Activated CD4-positive, alpha-beta T cell treated with anti-CD3 and anti-CD28 coated beads, Interleukin-2, Interleukin-4, amounts not matched to agents 100 ng/mL and 50 ng/mL, durations not matched to agents 16 hours and 8 hours (primary cell): ENCODE measurements at places on chromosomes 13 and 19.
A peak's percentile ranks its signal among the peaks of the same experiment; 100 is the strongest.

DNA sequence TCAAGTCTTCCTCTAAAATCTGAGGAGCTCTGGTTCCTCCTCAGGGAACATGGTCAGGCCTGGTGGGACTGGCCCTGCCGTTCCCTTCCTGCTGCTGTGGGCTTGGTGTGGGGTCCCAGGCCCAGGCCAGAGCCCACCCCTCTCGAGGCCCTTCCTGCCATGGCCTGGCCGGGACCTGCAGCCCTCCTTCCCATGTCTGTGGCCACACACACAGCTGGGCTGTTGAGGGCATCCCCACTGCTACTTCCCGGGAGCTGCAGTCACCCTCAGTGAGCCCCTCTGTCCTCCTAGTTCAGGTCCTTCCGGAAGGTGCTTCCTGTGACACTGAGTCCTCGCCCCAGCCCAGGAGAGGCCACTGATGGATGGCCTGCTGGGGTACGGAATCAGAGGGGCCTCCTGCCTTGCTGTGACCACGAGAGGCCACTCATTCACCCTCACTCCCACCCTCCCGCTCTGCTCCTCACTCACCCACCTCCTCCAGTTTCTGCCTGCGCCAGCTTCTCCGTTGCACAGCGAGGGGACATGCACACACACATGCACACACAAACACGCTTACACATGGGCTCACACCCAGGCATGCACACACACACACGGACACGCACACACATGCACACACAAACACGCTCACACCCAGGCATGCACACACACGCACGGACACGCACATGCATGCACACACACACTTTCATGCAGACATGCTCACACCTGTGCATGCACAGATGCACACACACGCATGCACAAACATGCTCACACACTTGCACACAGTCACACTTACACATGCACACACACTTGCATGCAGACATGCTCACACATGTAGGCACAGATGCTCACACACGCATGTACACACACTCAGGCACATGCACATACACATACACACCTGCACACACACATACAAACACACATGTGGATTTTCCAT is 7.3 kb upstream of the MCF2L start:
- DNase-seq = no peak

GRCh38 chr13:94233401-94233800 is 246.1 kb downstream of the DCT start:
- no peak for DNase-seq

- DNase-seq = no peak
These were observed 115.5 kb downstream of the FGF14 start for GRCh38 chr13:102286326-102286725.

- DNase-seq = no peak
These were observed 15.9 kb upstream of the NOP53 start for GRCh38 chr19:47729468-47729798.

- DNase-seq = no peak
These were observed 3.5 kb downstream of the CEACAM4 start for GRCh38 chr19:41623360-41623759.

GRCh38 chr13:78603240-78603957 is at the start of gene POU4F1:
POU4F1 (minus strand) TSS chr13:78603552; CDS start chr13:78603326, 226 bp downstream.
- peak; percentile 71 for DNase-seq

DNA sequence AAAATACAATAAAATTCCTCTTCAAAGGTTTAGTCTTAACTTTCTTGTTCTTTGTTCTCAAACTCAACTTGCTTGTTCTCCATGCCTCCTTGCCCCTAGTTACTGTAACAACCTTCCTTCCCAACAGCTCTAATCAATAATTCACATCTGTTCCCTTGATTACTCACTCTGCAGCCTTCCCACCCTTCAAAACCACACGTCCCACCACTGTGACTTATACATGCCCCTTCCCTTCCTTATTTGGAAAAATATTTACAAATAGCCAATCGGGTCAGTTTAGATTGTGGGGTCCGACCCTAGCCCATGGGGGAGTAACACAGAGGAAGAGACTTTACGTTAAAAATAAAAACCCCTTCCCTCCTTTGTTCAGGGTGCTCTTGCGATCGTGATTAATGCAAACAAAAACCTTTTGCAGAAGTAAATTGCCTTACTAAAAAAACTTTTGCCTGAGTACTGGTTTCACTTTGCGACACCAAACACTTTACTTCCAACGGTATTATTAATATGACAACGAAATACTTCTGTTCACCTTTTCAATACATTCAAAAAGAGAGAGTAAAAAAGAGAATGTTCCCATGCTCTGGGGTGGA is 512 bp upstream of the ZNF93 start:
- DNase-seq = no peak

DNA sequence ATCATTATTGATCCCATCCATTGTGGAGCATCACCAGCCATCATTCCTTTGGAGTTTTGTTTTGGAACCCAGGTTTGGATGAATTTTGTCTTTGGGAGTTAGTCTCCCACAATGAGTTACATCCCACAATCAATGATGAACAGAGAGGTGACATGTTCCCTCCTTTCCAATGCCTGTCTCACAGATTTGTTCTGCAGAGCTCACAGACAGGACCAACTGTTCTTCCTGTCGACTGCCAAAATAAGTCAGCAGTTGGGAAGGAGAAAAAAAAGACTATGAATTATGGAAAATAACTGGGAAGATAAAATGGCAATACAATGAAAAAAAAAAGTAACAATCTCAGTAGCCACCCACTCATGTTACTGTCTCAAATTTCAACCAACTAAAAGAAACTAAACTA is 489.1 kb downstream of the MYO16 start:
- no peak for DNase-seq

DNA sequence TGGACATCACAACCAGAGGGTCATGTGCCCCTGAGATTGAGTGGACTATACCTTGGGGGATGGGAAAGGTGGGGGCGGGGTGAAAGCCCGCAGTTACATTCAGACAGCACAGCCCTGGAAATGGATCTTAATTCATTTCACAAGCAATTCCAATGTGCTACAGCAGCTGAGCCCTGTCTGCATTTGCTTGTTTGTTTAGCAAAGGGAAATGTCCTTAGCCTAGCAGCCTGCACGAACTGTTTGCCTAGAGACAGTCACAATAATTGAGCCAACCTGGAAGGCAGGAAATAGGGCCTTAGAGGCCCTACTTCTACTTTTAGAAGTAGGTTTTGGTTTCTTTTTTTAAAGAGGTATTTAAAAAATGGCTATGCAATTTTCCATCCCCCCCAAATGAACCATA is 177.3 kb upstream of the KL start:
- DNase-seq = peak; percentile 35

- DNase-seq = peak; percentile 78
These were observed 6.3 kb downstream of the ERICH4 start for GRCh38 chr19:41449079-41449864.

DNA sequence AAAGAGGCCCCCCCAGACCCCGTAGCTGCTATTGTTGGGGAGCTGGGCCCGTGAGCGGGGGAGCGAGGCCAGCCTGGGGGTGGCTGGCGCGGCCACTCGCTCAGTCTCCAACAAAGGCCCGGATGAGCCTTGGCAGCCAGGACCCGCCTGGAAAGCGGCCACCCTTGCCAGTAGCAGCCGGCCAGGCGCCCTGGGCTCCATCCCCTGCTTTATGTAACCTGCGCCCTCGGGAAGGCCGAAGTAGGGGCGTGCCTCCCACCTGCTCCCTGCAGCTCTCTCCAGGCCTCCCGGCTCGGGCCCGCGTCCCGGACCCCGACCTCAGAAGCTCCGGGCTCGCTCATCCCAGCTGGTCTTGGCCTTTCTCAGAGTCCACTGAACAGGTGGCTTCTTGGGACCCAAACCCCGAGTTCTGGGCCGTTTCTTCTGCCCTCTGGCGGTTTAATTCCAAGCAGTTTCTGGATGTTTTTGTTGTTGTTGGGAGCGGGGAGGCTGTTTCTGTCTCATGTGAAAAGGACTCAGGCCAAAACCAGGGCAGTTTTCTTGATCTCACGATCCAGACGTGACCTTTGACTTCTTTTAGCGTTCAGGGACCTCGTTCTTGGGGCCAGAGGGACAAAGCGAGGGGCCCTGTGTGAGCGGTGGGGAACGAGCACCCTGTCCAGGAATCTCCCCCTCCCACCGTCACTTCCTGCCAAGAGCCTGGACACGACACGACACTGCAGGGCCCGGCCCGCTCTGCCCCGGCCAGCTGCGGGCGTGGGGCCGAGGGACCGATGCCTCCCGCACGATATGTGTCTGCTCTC is 1.2 kb downstream of the CDC34 start:
- DNase-seq = peak; percentile 49

GRCh38 chr19:18223860-18224524 is 2.2 kb downstream of the PDE4C start:
- DNase-seq = no peak

GRCh38 chr19:41697198-41697855 is 9.3 kb upstream of the CEACAM7 start:
- no peak for DNase-seq

GRCh38 chr13:83168590-83168989 is 713.7 kb downstream of the SLITRK1 start:
- DNase-seq = no peak

DNA sequence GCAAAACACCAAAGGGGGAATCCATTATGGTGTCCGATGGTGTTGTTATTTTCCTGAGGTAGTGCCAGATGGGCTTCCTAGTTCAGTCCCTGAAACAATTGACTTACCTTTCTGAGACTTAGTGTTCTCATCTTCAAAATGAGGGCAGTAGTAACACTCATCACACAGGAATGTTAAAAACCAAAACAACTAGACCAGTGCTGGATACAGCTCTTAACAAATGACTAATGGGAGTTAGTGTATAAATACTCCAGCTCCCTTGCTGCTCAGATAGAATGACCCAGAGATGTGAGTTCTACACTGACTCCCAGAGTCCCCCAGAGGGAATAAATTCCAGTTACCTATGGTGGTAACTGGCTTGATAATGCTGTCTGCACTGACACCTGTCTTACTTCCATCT is 49.9 kb downstream of the MBD3L2B start:
- no peak for DNase-seq

GRCh38 chr19:920051-920864 is 3.1 kb downstream of the KISS1R start:
- DNase-seq = peak; percentile 54

DNA sequence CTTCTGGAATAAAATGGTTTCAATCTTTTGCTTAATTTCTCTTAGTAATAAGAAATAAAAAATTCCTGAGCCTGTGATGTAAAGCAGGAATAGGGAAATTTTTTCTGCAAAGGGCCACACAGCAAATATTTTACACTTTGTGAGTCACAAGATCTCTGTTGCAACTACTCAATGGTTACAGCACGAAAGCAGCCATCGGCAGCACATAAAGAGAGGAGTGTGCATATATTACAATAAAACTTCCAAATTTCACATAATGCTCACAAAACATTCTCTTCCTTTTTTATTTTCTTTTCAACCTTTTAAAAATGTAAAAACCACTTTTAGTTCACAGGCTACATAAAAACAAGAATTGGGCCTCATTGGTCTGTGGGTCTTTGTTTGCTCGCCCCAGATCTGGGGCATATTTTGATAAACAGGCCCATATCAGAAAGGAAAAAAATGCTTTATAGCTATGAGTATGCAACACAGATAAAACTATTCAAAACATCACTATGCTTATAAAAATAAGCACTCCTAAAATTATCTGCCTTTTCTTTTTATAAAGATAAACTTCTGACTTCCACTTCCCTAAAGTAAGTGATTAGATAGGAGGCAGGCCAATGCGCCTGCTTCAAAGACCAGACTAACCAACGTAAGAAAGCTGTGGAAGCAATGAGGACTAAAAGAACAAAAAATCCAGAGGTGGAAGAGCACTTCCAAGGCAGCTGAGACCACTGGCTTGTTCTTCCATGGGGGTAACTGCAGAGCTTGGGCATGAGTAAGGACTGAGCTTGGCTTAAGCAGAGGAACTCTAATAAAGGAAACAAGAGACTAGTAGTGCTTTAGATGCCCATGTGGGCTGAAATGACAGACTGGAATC is 26.5 kb downstream of the MYCBP2 start:
- no peak for DNase-seq

- no peak for DNase-seq
These were observed 316.4 kb downstream of the TEX29 start for GRCh38 chr13:111636804-111637203.

DNA sequence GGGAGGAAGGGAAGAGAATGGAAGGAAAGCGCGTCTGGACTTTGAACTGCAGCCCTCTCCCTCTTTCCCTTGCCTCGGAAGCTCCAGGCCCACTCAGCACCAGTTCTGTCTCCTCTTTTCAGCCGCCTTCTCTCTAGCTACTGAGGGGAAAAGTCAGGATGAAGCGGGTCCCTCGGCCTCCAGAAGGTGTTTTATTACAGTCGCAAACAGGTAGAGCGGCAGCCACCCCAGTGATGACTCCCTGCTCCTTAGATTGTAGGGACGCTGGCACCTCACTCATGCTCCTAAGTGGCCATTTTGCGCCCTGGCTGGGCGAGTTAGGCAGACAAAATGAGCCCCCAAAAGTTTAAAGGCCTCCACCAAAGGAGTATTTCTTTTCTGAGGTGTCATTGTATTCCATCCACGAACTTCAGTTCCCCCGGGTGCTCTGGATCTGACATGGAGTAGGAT is 954 bp upstream of the STK24 start:
- DNase-seq = no peak

GRCh38 chr19:50414864-50415660 is 3.7 kb upstream of the SPIB start:
- DNase-seq = peak; percentile 74

- DNase-seq = no peak
These were observed 153.6 kb upstream of the GPR12 start for GRCh38 chr13:26914148-26914547.
